Heart right ventricle (tissue), 16 donors: ENCODE measurements at places on chromosomes 4 and X.

- DNase-seq = no peak
Measured at GRCh38 chr4:110640576-110640975, 17.7 kb upstream of the PITX2 start.

- no peak for DNase-seq
Measured at GRCh38 chrX:137695417-137695816, 129.5 kb downstream of the ZIC3 start.

- no peak for DNase-seq
Measured at GRCh38 chr4:3481113-3481531, 18.0 kb downstream of the DOK7 start.

GRCh38 chrX:9562851-9563250 is 98.0 kb downstream of the TBL1X start:
- no peak for DNase-seq
